ENCODE measurements at places on chromosomes 1 and 21.

DNA sequence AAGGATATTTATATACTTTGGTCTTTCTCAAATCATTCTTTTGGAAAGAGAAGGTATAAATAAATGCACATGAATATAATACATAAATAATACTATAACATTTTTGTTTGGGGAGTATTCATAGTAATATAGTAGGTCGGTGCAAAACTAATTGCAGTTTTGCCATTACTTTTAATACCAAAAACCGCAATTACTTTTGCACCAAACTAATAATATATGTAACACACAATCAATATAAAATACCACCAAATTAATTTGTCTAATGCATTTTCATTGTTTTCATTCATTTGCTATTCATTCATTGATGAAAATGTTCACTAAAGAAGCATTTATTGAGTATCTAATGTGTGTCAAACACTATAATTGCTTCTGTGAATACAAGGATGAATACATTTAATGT is 219.0 kb downstream of the RWDD3 start:
- no peak for DNase-seq

GRCh38 chr1:192559115-192560006 is 16.2 kb upstream of the RGS1 start:
- DNase-seq: peak; percentile 93

DNA sequence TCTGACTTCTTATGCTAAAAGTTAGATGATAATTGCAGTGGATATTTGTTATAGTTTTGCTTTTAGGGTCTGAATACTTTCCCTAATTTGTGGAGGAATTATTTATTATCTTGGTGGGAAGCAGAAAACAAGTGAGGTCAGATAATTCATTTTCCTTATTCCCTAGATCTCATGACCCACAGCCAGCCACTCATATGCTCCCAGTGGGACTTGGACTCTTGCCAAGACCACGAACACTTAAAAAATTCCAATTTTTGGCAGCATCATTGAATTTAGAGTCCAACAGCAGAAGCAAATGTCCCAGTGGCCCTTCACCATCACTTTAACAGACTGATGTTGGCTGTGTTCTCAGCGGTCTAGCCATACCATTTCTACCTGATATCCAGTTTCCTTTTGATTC is 204.2 kb downstream of the HMCN1 start:
- DNase-seq: no peak

GRCh38 chr1:186760446-186760845 is 68.3 kb upstream of the PLA2G4A start:
- no peak for DNase-seq

DNA sequence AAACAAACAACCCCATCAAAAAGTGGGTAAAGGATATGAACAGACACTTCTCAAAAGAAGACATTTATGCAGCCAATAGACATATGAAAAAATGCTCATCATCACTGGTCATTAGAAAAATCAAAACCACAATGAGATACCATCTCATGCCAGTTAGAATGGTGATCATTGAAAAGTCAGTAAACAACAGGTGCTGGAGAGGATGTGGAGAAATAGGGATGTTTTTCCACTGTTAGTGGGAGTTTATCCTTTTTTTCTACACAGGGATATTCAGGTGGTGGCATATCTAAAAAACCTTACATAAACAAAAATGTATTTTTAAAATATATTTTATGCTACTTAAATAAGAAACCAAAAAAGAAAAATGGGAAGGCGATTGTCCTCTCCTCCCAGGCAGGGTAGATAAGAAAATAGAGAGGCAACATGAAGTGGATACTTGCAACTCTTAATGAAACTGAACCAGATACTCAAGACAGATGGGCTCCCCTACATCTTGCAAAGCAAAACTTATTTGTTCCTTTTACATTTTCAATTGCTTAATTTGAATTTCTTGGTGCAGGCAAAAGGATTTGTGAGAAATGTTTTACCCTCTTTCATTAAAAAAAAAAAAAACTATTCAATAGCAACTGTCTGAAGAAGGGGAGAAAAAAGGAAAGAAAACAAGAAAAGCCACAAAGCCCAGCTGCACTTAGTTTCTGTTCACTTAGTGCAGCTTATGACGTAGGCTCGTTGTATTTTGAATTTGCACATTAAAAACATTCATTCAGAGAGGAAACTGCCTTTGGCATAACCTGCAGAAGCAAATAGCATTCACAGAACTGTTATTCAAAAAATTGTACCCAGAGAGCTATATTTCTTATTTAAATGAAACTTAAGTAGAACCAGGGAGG is 36.9 kb upstream of the RGS1 start:
- no peak for DNase-seq

DNA sequence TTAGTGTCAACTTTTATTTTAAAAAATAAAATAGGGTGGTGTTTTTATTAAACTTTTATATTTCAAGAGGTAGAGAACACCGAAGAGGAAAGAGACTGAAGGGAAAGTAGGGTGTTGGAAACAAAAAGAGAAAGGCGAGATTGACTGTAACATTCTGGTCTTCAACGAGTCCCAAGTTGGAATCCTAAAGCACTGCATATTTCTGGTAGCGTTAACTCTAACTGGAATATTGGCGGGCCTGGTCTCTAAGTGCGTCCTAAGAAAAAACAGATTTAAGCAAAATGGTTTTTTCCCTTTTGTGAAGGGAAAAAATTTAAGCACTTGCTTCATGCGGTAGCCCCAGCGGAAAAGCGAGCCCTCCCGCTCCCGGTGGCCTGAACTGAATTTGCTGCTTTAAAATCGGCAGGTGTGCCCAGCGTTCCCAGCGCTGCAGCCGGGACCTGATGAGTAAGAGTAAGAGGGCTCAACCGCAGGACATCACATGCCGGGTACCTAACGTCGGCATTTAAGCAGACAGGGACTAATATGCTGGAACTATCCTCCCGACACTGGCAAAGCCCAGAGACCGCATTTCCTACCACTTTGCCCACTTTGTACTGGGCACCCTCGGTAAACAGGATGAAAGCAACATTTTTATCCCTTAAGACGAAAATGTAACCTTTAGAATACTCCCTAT is 30.5 kb upstream of the NFIA start:
- no peak for DNase-seq

GRCh38 chr1:212037900-212038299 is 2.4 kb downstream of the DTL start:
- DNase-seq: no peak

- DNase-seq: no peak
Measured at GRCh38 chr1:210437781-210438180, 109.1 kb downstream of the HHAT start.

- DNase-seq: no peak
Measured at GRCh38 chr1:51170342-51170741, 65.7 kb upstream of the RNF11 start.

DNA sequence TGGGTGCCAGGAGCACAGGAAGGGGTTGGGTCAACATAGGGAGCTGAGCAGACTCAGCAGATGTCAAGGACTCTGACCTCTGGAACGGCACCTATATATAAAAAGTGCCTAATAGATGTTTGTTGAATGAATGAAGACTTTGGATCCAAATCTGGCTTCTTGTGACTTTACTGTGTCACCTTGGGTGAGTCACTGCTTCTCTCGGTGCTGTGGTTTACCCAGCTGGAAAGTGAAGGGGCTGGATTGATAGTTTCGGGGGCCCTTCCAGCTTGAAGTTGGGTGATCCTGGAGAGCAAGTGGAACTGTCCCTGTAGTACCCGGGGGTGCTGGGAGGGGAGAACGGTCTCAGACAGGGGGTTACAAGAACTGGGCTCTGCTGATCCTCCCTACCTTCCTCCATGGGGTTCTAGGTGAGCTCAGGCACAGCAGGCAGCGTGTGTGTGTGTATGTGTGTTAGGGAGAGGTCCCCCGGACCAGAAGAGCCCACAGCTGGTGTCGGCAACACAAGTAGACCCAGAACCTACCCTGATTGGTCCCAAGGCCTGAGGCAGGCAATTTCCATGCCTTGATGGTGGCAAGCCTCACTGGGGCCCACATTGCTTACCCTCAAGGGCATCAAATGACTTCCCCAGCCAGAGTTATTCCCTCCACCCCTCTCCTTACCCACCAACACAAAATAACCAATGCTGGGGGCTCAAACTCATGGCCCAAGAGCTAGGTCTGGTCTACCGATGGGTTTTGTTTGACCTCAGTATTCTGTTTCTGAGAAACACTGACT is 5.5 kb upstream of the PADI1 start:
- DNase-seq: no peak

DNA sequence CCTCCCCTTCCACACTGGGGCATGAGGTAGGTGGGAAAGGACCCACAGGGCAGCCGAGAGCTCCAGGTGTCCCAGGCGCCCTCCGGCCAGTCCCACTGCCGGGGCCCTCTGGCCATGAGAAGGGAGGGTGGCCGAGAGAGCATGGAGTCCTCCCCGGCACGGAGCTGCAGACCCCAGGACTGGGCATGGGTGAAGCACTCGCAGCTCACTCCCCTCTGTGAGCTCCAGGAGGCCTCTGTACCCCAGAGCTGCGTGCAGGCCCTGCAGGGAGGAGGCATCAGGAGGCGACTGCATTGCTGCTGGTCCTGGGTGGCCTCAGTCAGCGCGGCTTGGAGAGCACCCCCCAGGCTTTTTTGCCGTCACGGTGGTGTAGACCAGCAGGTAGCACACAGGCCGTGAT is 80.1 kb upstream of the TTC34 start:
- no peak for DNase-seq

DNA sequence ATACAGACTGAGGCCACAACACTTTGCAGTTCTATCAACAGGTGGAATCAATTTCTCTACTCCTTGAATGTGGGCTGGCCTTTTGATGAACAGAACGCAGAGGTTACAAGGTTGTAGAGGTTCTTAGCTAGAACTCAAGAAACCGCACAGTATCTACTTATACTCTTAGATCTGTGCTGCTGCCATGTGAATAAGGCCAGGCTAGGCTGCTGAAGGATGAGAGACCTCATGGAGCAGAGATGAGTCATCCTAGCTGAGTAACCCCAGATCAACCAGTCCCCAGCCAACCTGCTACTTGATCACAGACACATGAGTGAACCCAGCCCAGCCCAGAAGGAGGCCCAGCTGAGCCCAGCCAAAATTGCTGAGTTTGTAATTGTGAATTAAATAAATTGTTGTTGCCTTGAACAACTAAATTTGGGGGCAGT is 35.3 kb upstream of the BCAR3 start:
- no peak for DNase-seq

GRCh38 chr1:185244015-185244747 is 72.9 kb downstream of the IVNS1ABP start:
- no peak for DNase-seq

- no peak for DNase-seq
Measured at GRCh38 chr1:204326771-204327300, 32.9 kb downstream of the PLEKHA6 start.

GRCh38 chr1:235078480-235079381 is 49.9 kb downstream of the TOMM20 start:
- DNase-seq: no peak

DNA sequence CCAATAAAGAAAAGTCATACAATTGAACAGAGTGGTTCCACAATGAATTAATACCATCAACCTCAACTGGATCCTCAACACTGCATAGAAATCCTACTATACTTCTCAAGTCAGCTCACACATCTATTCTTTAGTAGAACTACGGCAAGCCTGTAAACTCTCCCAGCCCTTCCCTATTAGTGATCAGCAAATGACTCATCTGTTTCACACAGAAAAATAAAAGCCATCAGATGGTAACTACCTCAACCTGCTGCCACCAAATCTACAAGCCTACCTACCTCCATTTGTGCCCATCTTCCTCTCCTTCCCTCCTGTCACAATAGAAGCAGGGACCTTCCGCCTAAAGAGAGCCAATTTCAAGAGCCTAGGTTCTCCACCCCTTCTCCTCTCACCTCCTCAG is 63.6 kb downstream of the DMAP1 start:
- DNase-seq: no peak

GRCh38 chr1:197976368-197976767 is 59.2 kb downstream of the LHX9 start:
- no peak for DNase-seq

DNA sequence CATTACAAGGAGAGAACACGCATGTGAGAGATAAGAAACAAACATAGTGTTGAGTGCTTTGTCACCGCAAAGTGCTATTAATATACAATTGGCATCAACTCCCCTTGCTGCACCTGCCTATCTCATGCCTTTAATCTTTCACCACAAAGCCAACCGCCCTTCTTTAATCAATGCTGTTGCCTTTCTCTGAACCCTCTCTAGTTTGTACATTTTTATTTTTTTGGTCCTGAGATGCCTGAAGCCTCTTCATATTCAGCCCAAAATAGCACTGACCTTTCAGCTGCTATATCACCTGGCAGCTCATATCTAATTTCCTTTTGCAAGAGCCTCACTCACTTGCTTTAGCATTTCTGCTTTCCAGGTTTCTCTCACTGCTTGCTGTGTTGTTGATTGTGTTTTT is 504.7 kb downstream of the NUF2 start:
- DNase-seq: no peak

GRCh38 chr1:87113313-87113712 is 198.9 kb downstream of the HS2ST1 start:
- peak; percentile 33 for DNase-seq

- DNase-seq: no peak
Measured at GRCh38 chr1:30081379-30082102, 641.8 kb downstream of the MATN1 start.

DNA sequence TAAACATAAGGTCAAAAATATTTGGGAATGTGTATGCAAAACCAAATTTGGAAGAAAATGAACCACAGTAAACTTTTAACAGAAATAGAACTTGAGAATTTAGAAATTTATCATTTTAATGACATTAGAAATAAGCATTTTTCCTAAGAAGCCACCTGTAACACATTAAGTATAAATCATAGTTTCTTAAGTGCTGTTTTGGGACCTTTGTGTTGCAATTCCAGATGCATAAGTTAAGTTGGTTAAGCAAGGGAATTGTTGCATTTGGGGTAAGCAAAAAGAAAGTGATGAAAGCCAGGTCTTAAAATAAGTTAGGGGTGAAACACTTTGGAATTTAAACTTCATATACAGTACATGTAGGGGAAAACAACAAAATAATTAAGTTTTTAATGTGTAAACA is 49.8 kb downstream of the CDKN2C start:
- peak; percentile 58 for DNase-seq

DNA sequence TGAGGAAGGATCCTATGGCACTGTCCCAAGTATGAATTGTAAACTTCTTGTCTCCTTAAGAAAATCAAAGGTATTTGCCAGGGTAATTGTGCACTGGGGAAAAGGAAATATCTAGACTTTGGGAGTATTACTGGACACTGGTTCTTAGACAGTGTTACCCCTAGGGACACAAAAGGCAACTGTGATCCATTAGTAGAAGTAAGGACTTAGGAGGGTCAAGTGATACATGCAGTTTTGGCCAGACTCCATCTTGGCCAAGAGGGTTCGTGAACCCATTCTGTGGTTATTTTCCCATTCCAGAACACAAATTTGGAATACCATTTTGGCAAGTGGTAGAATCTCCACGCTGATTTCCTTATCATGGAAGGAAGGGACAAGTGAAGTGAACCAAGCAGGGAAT is 98.1 kb downstream of the TM2D1 start:
- no peak for DNase-seq
